Cerebellum (tissue), 4 donors: ENCODE measurements at places on chromosomes 1 and 21. TPM values are rescaled to one million over a fixed set of nuclear protein-coding genes. Genes with fewer than 3 reads are reported as not detected.

GRCh38 chr1:219913005-219913770 lies 15.2 kb downstream of the SLC30A10 start:
- DNase-seq, result no peak

- no peak for DNase-seq
Measured at GRCh38 chr1:24278726-24279125, 40.4 kb upstream of the GRHL3 start.

GRCh38 chr1:70583522-70583921 lies 172.5 kb downstream of the CTH start:
- DNase-seq, result no peak

DNA sequence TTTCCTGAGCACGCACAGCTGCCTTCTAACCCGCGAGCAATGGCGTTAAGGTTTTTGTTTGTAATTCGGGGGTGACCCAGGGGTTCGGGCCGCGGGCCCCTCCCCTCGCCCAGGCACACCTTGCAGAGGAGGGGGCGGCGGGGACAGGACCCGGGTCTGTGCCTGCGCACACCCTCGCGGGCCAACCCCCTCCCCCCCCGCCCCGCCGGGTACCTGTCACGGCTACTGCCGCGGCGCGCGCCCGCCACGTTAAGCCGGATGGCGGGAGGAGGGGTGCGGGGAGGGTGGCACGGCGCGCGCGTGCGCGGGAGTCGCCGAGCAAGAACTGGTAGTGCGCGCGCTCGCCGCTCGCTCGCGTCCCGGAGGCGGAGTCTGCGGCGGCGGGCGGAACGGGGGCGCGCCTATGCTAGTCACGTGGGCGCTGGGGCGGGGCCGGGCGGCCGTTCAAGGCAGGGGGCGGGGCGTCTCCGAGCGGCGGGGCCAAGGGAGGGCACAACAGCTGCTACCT lies at the start of gene TPTE:
Gene TPTE (plus strand): TSS at position 493 of the 508 bp plus-strand sequence. CDS start 17,141 bp downstream, outside the sequence.
- DNase-seq, result no peak

SERPINC1 gene
- total RNA-seq, result not detected

LRRC38 gene
- total RNA-seq, result 2.4 TPM

HES2 gene
- 0.18 TPM for total RNA-seq

KRTAP10-9 gene
- total RNA-seq, result not detected

GSTM5 gene
- 10.6 TPM for total RNA-seq
